ENCODE measurements at places on chromosomes 5 and 9.

GRCh38 chr9:35948901-35949318 is 9.0 kb downstream of the OR2S2 start:
- no peak for DNase-seq

DNA sequence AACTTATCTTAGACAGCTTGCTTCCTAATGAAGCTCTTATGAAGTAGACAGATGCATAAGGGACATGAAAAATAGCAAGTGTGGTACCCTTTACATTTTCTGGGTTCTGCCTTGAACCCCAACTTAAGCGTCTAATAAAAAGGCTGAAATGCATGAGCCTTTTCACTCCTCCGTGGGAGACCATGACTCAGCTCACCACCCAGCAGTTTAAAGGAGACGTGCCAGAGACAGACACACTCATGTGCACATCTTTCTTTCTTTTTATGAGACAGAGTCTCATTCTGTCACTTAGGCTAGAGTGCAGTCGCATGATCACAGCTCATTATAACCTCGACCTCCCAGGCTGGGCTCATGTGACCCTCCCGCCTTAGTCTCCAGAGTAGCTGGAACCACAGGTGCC is 22.3 kb downstream of the CTXN3 start:
- no peak for DNase-seq

GRCh38 chr5:73899055-73899454 is 273.1 kb downstream of the ARHGEF28 start:
- no peak for DNase-seq

DNA sequence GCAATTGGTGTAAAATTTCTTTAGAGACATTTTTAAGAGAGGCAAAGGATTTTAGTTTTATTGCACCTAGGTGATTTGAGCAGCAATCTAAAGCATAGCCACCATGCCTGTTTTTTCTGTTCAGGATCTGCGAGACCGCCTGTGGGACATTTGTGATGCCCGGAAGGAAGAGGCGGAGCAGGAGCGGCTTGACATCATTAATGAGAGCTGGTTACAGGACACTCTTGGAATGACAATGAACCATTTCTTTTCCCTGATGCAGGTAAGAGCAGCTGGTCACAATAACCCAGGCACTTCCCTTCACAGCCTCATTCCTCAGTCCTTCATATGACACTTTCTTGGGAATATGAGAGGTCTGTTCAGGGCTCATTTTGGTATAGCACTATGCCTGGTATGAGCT is 103.2 kb upstream of the IL7R start:
- no peak for DNase-seq

- no peak for DNase-seq
Observed at GRCh38 chr5:95327211-95327610, 42.3 kb upstream of the MCTP1 start.

DNA sequence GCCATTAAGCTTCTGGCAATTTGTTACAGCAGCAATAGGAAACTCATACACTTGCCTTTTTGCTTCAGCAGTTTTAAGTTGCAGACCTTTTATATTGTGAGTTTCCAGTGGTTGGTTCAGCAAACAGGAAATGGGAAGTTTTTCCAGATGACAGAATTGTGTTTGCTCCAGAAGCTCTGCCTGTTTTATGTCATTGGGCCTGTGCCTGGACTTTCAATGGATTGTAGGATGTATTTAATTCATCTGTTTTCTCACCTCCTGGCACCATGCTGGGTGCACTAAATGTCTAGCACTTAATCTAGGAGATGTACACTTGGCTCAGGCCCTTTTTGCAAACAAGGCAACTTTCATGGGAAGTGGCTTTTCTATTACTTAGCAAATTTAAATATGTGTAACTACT is 100.4 kb upstream of the CLINT1 start:
- DNase-seq, result no peak

- no peak for DNase-seq
Observed at GRCh38 chr9:83340451-83340850, 197.8 kb downstream of the FRMD3 start.

- no peak for DNase-seq
Observed at GRCh38 chr9:22863106-22863505, 416.5 kb downstream of the DMRTA1 start.

GRCh38 chr9:105306351-105307140 is 62.1 kb downstream of the SLC44A1 start:
- DNase-seq, result no peak

- DNase-seq, result no peak
Observed at GRCh38 chr5:73131711-73132425, 11.5 kb downstream of the TMEM171 start.

- DNase-seq, result no peak
Observed at GRCh38 chr5:107516452-107517184, 154.1 kb downstream of the EFNA5 start.

- DNase-seq, result no peak
Observed at GRCh38 chr9:123011878-123012528, 21.5 kb upstream of the GPR21 start.
